Activated gamma-delta T cell (primary cell): ENCODE measurements at places on chromosomes 1 and 21.

GRCh38 chr1:78231894-78232293 lies 186.1 kb downstream of the GIPC2 start:
- DNase-seq, result no peak

- DNase-seq, result no peak
These were observed 7.0 kb downstream of the KCNAB2 start for GRCh38 chr1:6052543-6053205.

DNA sequence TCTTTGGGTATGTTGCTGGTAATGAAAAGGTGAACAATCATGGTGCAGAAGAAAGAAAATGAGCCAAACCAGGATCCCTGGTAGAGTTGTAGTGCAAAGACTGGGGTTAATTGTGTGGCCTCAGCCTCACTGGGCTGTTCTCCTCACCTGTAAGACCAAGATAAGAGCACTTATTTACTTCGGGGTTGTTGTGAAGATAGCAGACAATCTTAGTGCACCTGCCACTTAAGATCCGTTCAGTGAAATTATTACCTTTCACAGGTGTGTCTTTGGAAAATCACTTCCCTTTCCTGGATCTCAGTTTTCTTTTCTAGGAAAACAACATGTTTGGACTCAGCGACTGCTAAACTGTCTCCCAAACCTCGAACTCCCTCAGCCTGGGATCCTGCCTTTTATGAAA lies 1.3 kb upstream of the FGGY start:
- no peak for DNase-seq

DNA sequence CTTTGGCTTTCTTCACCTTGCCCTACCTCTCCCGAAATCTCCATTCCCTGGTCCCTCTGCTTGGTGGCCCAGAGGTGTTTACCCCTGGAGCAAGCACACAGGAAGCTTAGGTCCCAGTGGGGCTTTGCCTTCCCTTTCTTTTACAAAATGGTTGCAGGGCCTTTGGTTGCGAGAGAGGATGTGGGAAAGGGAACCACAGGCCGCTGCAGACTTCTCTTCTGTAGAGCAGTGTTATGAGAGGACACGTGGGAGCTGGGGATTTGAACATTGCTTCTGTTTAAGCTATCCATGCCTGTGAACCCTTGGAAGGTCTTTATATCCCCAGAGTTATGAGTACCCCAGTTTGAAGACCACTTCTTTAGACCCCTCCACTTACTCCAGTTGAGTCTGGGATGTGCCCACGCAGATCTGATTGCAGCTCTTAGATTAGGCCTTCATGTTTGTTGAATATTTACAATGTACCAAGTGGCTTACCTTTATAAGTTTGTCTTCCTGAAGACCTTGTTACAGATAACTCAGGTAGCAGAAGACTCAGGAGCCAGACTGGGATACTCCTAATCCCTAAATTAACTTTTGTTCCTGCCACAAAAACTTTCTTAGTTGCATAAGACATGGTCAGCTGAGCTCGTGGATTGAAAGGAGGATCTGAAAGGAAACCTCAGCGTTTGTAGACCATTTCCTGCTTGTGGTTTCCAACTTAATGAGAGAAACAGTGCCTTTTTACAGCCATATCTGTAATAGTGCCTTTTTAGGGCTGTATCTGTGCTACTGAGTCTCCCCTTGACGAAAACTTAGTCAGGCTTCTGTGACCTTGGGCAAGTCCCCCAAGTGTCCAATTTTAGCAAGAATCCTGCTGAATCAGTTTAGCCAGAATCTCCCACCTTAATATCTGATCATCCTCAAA lies 21.9 kb upstream of the IVNS1ABP start:
- no peak for DNase-seq

GRCh38 chr1:60573121-60573520 lies 499.6 kb upstream of the C1orf87 start:
- no peak for DNase-seq

GRCh38 chr1:206005234-206005633 lies 2.0 kb upstream of the RAB7B start:
- DNase-seq, result no peak

DNA sequence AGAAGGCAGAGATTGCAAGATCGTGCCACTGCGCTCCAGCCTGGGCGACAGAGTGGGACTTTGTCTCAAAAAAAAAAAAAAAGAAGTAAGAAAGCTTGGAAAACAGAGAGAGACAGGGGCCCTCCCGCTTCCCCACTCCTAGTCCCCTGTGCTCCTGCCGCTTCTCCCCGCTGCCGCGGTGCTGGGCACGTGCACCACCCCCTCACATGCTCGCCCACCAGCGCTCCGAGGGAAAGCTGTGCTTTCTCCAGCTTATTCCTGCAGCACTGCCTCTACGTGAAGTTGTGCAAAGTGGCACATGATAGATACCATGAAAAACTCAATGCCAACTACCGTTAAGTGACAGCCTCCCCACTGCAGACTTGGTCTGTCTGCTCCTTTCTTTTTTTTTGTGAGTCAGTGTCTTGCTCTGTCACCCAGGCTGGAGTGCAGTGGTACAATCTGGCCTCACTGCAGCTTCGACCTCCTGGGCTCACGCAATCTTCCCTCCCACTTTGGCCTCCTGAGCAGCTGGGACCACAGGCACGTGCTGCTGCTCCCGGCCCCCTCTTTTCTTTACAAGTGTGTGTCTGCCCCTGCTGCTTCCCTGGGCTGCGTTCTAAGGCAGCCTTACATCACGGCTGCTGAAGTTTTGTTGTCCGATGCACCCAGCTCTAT lies 15.4 kb downstream of the SLX9 start:
- DNase-seq, result no peak

DNA sequence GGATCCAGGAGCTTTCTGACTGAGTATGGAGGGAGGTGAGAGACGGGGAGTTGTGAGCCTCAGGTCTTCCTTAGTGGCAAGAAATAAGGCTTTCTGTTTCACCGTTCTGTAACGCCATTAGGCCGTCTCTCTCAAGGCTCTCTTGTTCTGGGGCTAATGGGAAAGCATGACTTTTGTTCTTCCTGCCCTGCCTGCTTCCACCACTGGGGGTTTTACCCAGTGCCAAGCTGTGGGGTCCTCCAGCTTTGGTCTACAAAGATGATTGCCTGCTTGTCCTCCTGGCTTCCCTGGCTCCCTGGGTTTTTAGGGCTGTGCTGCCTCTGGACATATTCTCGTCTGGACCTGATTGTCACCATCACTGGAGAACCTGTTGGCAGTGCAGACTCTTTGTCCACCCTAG lies 74.8 kb upstream of the TINAGL1 start:
- DNase-seq, result no peak

DNA sequence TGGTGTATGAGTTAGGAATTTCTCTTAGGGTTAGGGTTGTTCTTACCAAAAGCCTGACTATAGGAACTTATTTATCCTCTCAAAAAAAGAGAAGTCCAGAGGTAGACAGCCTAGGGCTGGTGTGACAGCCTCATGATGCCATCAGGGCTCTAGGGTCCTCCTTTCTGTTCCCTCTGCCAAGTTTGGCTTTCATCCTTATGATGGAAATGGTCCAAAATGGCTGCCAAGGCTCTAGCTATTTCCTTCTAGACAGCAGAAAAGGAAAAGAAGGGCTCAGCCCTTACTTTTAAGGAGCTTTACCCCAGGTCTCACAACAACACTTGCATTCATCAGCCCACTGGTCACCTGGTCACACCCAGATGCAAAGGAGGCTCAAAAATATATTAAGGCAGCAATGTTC lies 44.5 kb downstream of the IL12RB2 start:
- DNase-seq, result no peak

DNA sequence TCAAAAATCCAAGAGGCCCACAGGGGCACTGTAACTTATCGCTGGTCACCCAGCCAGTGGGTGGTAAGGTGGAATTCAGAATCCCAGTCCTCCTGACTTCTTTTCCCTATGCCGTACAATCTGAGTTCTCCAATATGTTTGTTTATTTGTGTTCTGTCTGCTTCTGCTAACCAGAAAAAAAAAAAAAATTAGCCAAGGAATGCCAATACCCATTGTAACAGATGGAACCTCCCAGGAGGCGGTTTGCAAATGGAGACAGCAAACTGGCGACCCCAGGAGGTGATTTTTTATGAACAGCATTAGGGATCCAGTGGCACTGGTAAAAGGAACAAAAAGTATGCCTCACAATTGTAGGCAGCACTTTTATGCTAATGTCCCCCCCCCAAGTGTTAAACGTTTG lies 189.0 kb upstream of the FGGY start:
- DNase-seq, result no peak

DNA sequence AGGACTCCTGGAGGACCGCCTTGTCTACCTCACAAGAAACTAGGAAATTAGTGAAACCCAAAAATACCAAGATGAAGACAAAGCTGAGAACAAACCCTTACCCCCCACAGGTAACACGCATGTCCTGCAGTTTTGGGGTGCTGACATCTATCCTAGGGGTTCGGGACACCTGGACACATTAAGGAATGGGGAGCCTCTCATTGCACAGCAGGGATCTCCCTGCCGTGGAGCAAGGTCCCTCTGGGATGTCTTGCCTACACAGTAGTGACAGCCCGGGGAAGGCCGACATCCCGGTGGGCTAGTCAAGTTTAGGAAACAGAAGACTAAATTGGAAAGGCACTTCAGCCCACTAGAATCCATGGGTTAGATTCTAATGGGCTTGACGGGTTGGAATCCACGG lies 44.5 kb downstream of the SIM2 start:
- no peak for DNase-seq

DNA sequence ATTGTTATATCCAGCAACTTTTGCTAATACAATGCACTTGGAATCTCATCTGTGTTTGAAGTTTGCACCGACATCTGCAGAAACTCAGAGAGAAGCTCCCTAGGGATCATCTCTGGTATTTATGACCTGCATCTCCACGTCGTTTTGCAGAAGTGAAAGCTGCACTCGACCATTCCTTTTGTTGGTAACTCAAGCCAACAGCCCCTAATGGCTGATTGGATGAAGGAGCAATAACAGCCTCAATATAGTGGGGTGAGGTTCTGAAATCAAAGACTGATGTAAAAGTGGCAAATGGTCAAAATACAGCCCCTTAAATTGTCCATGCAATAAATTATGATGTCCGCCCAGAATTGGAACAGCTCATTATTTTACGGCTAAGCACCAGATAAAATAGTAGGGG lies 344.2 kb upstream of the KAZN start:
- no peak for DNase-seq

DNA sequence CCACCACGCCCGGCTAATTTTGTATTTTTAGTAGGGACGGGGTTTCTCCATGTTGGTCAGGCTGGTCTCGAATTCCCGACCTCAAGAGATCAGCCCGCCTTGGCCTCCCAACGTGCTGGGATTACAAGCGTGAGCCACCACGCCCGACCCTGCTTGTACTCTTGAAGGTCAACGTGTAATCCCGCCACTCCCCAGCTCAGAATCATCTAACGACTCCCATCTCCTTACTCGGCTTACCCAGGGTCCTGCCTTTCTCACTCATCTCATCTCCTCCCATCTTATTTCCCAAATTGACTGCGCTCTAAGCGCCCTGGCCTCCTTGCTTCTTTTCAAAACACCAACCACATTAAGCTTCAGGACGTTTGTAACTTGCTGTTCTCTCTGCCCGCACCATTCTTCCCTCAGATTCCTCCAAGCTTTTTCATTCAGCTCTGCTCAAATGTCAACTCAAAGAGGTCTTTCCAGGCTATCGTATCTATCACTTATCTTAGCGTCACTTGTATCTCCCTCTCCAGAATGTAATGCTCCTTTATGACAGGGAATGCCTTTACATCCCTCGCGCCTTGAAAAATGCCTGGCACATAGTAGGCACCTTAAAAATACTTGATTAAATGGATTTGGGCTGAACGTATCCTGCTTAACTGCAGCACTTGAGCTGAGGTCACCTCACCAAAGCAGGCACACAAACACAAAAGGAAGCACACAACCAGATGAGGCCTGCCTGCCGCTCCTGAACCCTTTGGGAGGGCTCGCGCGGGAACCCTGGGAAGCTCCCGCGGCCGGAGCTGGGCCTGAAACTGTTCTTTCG lies 1.4 kb upstream of the USP1 start:
- DNase-seq, result no peak

DNA sequence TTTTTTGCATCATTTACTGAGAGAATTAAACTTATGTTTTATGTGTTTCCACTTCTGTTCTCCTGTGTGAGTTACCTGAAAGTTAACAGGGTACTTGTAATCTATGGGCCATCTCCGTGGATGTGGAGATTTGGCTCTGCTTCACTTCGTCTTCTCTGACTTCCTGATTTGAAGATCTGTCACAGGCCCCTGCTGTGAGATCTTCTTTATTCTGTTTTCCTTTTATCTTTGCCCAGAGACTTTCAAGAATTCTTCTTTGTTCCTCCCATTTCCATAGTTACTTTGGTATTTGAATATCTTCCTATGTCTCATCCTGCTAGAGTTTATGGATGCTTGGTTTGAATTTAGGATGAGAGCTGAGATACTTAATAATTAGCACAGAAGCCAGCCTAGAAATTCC lies 35.4 kb upstream of the PKN2 start:
- DNase-seq, result no peak

DNA sequence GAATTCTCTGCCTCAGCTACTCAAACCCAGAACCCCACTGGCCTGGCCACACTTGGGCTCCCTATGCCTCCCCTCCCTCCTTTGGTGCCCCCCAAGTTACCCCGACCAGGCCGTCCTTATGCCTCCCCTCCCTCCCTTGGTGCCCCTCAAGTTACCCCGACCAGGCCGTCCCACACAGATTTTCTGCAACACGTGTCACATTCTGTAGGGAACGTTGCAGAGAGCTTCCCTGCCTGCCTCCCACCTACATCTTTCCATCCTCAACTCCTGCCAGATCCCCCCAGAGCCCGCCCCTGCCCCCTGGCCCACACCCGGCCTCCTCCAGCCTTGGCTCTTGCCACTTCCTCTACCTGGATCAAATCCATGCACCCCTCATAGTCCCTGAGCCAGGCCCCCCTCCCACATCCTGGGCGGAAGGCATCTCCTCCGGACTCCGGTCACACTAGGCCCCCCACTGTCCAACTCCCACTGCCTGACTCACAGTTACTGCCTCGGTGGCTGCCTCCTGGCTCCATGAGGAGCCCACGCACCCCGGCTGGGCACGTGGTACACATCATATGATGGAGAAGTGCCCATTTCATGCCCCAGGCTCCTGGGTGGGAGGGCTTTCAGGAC lies 41.2 kb downstream of the KCNAB2 start:
- DNase-seq, result no peak

GRCh38 chr1:173424143-173424542 lies 53.0 kb upstream of the PRDX6 start:
- DNase-seq, result no peak

- DNase-seq, result no peak
These were observed 16.5 kb upstream of the PKP1 start for GRCh38 chr1:201266774-201267173.

- DNase-seq, result no peak
These were observed 109.8 kb downstream of the PBX1 start for GRCh38 chr1:164668491-164669400.
